Breast epithelium (tissue), 4 donors: ENCODE measurements at places on chromosomes 4 and X. TPM values are rescaled to one million over a fixed set of nuclear protein-coding genes. Genes with fewer than 3 reads are reported as not detected.

- no peak overlapping the region for H3K27ac ChIP-seq
- no peaks in the 10 kb centered on the region for H3K27me3 ChIP-seq
- no peaks in the 10 kb centered on the region for H3K4me1 ChIP-seq
- no peak for DNase-seq
- H3K4me3 ChIP-seq, result no peak overlapping the region
- no peaks in the 10 kb centered on the region for H3K36me3 ChIP-seq
Observed at GRCh38 chr4:157908031-157908430, 264.8 kb downstream of the GASK1B start.

DNA sequence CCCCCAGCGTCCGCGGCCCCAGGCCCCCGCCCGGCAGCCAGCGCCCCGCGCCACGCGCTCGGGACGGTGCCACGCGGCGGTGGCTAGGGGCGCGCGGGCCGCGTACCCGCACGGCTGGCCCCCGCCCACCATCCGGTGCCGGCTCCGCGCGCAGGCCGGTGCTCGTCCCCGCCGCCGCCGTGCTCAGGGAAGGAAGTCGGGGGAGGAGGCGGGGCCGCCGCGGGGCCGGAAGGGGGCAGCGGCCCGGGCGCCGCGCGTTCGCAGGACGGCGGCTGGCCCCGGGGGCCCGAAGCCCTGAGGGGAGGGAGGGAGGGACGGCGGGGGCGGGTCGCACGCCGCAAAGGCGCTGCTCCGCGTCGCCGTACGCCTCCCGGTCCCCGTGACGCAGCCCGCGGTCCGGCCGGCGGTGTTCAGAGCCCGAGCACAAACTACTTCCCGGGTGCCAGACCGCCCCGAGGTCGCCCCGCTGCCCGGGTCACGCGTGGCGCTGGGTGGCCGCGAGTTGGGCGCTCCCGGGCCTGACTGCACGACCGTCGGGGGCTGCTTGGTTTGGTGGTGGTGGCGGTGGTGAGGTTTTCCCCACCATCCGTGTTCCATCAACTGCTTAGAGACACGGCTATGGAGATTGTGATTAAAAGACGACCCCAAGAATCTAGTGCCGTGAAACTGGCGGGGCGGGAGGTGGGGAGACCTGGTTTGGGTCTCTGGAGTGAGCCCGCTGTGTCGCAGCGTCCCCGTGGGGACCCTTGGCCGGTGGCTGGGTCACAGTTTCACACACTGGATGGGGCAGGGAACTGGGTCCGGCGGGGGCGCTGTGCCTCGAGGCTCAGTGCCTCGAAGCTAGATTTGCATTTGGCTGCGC lies at the start of gene DCTD:
TSS of gene DCTD (minus strand) at position 205 of the 862 bp plus-strand sequence. CDS start 1,818 bp downstream, outside the sequence.
- no peaks in the 10 kb centered on the region for H3K4me1 ChIP-seq
- no peaks in the 10 kb centered on the region for H3K36me3 ChIP-seq
- peak within 1 kb of the TSS; percentile 94 for H3K27ac ChIP-seq
- no peaks in the 10 kb centered on the region for H3K27me3 ChIP-seq

- DNase-seq, result no peak
- no peak overlapping the region for H3K4me3 ChIP-seq
- H3K27ac ChIP-seq, result no peak overlapping the region
- no peaks in the 10 kb centered on the region for H3K4me1 ChIP-seq
- no peaks in the 10 kb centered on the region for H3K27me3 ChIP-seq
- H3K36me3 ChIP-seq, result no peaks in the 10 kb centered on the region
Observed at GRCh38 chr4:24862073-24862751, 50.6 kb downstream of the CCDC149 start.

DNA sequence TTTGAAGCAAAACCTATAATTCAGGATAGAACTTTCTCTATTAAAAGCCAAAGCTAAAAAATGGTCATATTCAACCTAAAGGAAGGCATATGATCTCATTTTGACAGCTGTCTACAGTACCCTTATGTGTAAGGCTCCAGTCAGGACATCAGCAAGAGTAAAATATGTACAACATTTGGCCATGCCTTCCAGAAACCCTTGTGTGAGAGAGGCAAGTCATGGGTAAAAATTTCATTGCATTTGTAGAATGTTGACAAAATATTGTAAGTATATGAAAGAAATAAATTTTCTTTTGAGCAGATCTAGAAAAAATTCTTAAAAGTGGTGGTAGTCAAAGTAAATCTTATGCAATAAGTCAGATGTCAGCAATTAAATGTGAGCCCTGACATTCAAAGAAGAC lies 132.3 kb downstream of the SLC39A8 start:
- no peaks in the 10 kb centered on the region for H3K27me3 ChIP-seq
- no peak overlapping the region for H3K4me3 ChIP-seq
- H3K36me3 ChIP-seq, result no peaks in the 10 kb centered on the region
- no peaks in the 10 kb centered on the region for H3K4me1 ChIP-seq
- no peak overlapping the region for H3K27ac ChIP-seq
- no peak for DNase-seq

GRCh38 chr4:171561419-171561818 lies 251.8 kb upstream of the GALNTL6 start:
- H3K4me1 ChIP-seq, result no peaks in the 10 kb centered on the region
- no peaks in the 10 kb centered on the region for H3K27me3 ChIP-seq
- H3K36me3 ChIP-seq, result no peaks in the 10 kb centered on the region

DNA sequence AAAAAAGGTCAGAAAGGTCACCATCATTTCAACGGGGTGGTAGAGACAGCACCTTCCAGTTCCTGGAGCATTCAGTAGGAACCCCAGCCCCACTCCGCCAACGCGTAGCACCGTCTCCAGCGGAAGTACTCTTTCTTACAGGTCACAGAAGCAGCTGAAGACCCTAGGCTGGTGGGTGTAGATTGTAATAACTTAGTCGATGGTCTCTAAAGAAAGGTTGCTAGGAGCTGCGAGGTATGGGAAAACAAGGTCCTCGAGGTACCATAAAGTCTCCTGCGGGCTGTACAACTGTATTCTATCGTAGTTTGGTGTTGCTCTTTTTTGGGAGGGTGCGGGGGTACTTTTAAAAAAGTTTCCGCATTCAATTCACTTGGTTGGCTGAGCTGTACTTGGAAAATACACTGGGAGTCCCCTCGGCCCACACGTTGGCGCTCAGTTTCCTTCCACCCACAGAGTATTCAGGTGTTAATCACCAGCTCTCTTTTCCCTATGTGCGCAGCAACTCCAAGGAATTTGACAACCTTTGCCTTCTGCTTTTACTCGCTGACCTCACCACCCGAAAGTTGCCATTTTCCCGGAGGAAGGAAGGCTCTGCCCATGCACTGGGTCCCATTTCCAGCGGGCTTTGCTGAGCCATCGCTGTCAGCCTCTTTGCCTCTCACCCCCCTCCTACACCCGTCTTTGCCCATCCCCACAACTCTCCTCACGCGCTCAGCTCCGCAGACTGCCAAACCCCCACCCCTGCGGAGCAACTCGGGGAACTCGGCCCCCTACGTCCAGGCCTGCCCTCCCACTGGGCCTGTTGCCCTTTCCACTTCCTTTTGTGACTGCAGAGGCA lies 4.8 kb upstream of the SOX3 start:
- H3K4me1 ChIP-seq, result no peaks in the 10 kb centered on the region
- no peaks in the 10 kb centered on the region for H3K36me3 ChIP-seq
- peaks cover 89% of the 10 kb centered on the region for H3K27me3 ChIP-seq
- DNase-seq, result no peak
- no peak overlapping the region for H3K4me3 ChIP-seq
- no peak overlapping the region for H3K27ac ChIP-seq

DNA sequence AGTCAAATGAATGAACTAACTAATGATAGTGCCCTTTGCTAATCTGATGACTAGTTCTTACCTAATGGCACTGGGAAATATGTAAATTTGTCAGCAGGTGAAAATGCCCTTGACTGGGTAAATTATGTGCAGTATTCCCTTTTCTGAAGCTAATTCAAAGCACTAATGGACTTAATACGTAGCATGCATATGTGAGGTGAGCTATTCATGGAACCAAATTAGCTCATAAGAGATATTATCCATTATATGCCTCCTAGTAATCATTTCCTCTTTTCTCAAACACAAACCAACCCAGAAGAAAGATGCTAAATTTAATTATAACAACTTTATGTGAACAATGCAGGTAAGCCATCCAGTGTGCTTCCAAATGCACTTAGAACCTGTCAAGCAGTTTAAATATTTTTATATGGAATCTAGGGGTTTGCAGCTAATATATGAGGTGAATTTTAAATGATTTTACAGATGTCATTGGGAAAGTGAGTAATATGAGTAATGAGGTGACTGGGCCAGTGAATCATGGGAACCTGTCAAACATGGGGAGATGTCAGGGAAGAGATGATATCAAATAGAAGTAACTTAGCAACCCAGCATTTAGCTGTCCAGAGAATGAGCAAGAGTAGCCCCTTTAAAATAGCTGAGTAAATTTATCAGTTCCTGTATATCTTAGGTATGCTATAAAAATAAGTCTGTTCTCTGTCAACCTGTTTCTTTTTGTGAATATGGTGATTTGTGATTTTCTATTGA lies 315.0 kb downstream of the AFF2 start:
- H3K27me3 ChIP-seq, result no peaks in the 10 kb centered on the region
- no peaks in the 10 kb centered on the region for H3K36me3 ChIP-seq
- H3K4me3 ChIP-seq, result no peak overlapping the region
- no peaks in the 10 kb centered on the region for H3K4me1 ChIP-seq

- H3K27me3 ChIP-seq, result no peaks in the 10 kb centered on the region
- DNase-seq, result no peak
- no peaks in the 10 kb centered on the region for H3K4me1 ChIP-seq
- H3K27ac ChIP-seq, result no peak overlapping the region
Observed at GRCh38 chr4:176953021-176953420, 160.3 kb upstream of the VEGFC start.

GRCh38 chrX:72371405-72371804 lies 65.7 kb upstream of the CITED1 start:
- H3K4me3 ChIP-seq, result no peak overlapping the region
- no peak overlapping the region for H3K27ac ChIP-seq
- DNase-seq, result no peak
- H3K36me3 ChIP-seq, result no peaks in the 10 kb centered on the region
- H3K4me1 ChIP-seq, result no peaks in the 10 kb centered on the region

DNA sequence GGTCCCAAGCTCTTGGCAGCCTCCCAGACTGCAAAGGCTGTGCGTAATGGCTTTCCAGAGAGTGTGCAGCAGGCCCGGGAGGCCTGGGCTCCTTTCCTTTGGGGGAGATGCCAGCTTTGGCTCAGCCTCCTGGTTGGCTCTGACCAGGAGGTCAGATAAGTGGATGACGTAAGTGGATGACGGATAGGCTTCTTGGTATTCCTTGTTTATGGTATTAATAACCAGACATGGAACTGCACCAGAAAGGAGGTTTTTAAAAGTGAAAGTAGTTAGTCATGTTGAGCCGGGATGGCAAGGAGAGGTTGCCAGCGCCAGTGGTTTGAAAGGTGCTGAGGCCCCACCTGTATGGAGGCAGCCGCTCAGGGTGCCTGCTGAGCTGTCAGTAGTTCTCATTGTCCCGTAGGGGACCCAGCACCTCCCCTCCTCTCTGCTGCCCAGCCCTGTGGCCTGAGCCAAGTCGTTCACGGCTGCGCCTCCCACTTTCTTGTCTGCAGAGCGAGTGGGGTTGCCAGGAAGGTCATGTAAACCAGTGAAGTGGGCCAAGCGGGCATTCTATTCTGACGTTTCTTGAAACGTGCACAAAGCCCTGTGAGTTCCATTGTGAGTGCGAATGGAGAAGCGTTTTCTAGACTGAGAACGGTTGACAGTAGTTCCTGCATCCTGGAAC lies 28.7 kb upstream of the STOX2 start:
- DNase-seq, result no peak
- peak overlapping the region; percentile 63 for H3K4me3 ChIP-seq
- H3K27me3 ChIP-seq, result no peaks in the 10 kb centered on the region
- peak overlapping the region; percentile 52 for H3K27ac ChIP-seq

DNA sequence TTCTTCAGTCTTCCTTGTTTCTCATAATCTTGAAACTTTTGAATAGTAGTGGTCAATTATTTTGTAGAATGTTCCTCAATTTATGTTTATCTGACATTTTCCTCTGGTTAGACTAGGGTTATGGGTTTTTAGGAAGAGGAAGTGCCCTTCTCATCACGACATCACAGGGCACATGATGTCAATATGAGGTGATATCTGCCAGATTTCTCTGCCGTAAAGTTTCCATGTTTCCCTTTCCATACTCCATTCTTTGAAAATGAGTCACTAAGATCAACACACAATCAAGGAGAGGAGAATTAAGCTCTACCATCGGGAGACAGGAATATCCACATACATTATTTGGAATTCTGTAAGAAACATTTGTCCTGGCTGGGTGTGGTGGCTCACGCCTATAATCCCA lies 28.4 kb downstream of the RP2 start:
- no peak overlapping the region for H3K4me3 ChIP-seq
- H3K36me3 ChIP-seq, result no peaks in the 10 kb centered on the region
- no peaks in the 10 kb centered on the region for H3K4me1 ChIP-seq
- H3K27ac ChIP-seq, result no peak overlapping the region
- H3K27me3 ChIP-seq, result peaks cover 7% of the 10 kb centered on the region

GRCh38 chrX:72045552-72046277 lies 86.0 kb downstream of the RTL5 start:
- no peak overlapping the region for H3K4me3 ChIP-seq
- peak; percentile 70 for DNase-seq
- H3K27ac ChIP-seq, result peak overlapping the region; percentile 91
- no peaks in the 10 kb centered on the region for H3K4me1 ChIP-seq
- no peaks in the 10 kb centered on the region for H3K27me3 ChIP-seq
- no peaks in the 10 kb centered on the region for H3K36me3 ChIP-seq

- H3K27me3 ChIP-seq, result no peaks in the 10 kb centered on the region
- DNase-seq, result no peak
- no peaks in the 10 kb centered on the region for H3K4me1 ChIP-seq
Observed at GRCh38 chr4:94431388-94431787, 20.4 kb upstream of the PDLIM5 start.

DNA sequence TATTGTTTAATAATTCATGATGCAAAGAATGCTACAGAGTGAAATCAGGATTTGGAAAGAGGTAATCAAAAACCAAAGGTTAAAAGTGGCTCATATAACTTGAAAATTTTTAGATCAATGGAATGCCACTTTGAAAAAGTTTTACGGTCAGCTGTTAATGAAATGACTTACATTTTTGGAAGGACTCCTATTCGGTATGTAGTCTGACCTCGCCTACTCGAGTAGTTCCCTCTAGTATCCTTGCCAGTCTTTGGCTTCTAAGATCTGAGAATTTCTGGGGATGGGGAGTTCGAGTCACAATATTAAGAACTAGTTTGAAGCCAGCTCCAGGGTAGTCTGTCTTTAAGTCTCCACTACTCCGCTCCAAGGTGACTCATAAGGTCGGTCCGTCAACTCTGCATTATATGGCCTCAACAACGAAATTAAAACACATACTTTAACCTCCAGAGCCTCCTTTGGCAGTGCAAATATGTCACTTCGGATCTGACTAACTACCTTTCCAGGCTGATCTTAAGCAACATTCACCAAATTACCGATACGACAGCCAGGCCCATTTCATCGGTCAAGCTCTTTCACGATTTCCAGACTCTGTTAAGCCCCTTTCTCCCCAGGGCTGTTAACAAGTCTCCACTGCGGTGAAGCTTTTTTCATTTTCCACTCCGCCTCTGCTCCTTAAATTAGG lies 733 bp upstream of the NAA15 start:
- DNase-seq, result no peak
- H3K4me1 ChIP-seq, result peaks cover 4% of the 10 kb centered on the region
- peak overlapping the region; percentile 96 for H3K27ac ChIP-seq
- H3K36me3 ChIP-seq, result no peaks in the 10 kb centered on the region
- H3K4me3 ChIP-seq, result peak overlapping the region; percentile 87

LRRC66 gene
- total RNA-seq, result 0.29 TPM

VSIG4 gene
- total RNA-seq, result 512 TPM

REPS2 gene
- total RNA-seq, result 9.6 TPM

THOC2 gene
- 72.8 TPM for total RNA-seq

GABRE gene
- total RNA-seq, result 120 TPM

CYP2U1 gene
- total RNA-seq, result 19.5 TPM

CORIN gene
- 1.6 TPM for total RNA-seq

SPANXD gene
- total RNA-seq, result not detected

IGFBP7 gene
- 622 TPM for total RNA-seq

MCUB gene
- 26.5 TPM for total RNA-seq

TCEAL7 gene
- 10.8 TPM for total RNA-seq
